Stimulated activated CD8-positive, alpha-beta memory T cell treated with anti-CD3 and anti-CD28 coated beads, Interleukin-12 subunit alpha, Interleukin-12 subunit beta, amount 100 ng/mL, for 4 hours (primary cell): ENCODE measurements at places on chromosomes 1 and 21.

- DNase-seq = no peak
These were observed 11.6 kb downstream of the NTNG1 start for GRCh38 chr1:107152395-107152794.

DNA sequence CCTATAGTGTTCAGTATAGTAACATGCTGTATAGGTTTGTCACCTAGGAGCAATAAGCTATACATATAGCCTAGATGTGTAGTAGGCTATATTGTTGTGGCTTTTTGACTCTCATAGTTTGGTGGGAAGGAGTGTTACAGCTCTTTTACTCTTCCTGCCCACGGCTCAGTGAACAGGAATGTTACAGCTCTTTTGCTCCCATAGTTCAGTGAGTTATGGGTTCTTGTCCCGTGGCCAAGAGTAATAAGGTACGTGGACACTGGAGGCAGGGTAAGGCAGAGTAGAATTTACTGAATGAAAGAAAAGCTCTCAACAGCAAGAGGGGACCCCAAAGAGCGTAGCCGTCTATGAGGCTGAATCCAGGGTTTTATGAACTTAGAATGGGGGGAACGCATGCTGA is 734.3 kb downstream of the ADGRL2 start:
- no peak for DNase-seq

DNA sequence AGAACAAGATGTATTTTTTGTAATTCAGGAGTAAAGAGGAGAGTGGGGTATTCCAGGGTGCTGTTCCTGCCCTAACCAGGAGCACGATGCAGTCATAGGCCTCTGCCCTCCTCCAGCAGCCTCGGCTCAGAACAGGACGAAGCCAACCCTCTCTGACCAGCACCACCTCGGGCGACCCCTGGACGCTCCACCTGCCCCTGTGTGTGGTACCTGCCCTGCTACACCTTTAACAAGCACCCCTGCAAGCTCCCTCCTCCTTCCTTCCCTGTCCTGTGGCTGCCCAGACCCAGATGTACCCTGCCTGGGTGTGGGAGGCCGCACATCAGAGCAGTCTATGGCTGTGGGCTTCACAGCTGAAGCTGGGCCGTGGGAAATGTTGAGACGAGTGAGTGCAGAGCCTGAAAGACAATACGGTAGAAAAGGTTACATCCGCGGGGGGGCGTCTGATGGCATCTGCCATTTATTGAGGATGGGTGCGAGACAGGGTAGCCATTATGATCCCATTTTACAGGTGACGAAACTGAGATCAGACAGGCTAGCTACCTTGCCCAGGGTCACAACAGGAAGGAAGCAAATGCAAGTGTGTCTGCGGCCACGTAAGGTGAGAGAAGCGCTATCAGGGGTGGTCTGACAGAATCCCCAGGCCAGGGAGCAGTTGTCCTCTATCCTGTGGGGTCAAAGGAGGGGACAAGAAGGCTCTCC is 4.6 kb downstream of the ERG start:
- no peak for DNase-seq

DNA sequence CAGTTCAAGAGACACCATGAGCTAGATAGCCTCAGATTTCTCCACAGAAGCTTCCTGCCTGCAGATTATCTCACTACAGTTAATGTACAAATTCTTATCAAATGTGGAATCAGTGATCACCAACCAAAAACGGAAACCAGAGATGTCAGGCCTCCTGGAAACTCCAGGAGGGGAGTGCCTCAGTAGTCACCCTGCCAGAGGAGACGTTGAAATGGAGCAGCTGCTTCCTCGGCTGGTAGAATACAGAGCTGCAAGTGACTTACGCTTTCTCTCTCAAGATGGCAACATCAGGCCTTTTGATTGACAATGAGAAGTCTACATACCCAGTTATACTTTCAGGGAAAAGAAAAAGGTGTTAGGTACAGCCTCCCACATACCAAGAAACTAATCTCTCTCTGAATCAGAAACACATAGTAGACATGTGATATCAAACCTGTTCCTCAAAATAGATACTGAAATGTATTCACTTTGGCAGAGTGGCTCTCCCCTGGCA is 52.2 kb downstream of the ACP6 start:
- DNase-seq = no peak

GRCh38 chr1:166915941-166916340 is 39.9 kb upstream of the TADA1 start:
- DNase-seq = no peak
